ENCODE measurements at places on chromosomes 5 and 9.

DNA sequence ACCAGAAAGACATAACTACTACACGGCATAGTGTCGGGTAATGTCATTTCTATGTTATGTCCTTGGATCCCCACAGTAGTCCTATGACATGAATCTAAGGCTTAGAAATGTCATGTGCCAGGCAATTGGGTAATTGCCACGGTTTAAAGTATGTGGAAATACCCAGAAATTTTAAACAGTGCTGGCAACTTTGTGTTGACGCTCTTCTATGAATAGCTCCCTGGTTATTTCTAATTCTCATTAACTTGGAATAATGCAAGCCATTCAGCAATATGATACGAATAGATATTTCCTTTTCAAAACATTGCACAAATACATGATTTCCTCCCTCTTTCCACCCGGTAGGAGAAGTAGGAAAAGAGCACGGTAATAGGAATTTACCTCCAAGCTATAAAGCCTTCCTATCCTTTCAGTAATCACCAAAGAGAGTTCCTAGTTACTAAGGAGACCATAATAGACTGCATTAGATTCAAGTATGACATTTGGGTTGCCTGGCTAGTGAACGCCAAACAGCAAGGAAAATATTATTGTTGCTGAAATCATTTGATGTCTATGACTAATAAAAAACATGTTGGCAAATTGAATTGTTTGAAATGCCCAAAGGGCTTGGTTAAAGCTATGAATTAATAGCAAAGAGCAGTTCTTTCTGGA, 168.4 kb downstream of the CCDC192 start:
- no peak for DNase-seq

GRCh38 chr9:30677221-30677620, 1707.2 kb upstream of the ACO1 start:
- no peak for DNase-seq

DNA sequence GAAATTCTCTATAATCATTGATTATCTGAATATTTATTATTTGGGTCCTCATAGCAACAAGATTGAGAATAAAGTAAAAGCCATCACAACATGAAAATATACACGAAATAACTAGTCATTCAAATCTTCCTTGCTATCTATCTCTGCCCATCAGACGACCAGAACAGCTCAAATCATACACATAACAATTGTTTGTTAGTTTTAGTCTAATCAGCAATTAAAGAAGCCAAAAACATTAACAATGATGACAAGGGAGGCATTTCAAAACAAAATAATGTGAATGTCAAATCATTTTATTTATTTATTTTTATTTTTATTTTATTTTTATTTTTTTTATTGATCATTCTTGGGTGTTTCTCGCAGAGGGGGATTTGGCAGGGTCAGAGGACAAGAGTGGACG, 106.0 kb upstream of the BNC2 start:
- DNase-seq, result no peak

DNA sequence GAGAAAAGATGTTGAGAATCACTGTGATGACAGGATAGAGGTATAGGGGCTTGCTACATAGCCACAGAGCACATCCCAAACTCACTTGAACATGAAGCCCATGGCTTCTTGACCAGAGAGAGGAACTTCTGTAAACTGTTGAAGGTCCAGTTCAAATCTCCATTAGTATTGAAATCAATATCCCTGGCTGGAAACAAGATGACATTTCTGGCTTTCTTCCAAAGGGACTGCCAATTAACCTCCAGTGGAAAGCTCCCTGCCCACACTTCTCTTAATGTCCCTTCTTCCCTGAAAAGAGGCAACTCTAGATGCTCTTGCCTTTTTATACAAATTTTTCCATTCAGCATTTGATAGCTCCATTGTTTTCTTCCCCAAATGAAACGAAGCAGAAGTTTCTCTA, 612.1 kb downstream of the EBF1 start:
- no peak for DNase-seq

GRCh38 chr5:123856766-123857165, 344.8 kb downstream of the CSNK1G3 start:
- DNase-seq, result no peak

GRCh38 chr5:74041913-74042312, 415.9 kb downstream of the ARHGEF28 start:
- no peak for DNase-seq

- no peak for DNase-seq
Observed at GRCh38 chr5:169695919-169696490, 58.9 kb downstream of the DOCK2 start.

- DNase-seq, result no peak
Observed at GRCh38 chr5:81852291-81853029, 101.6 kb upstream of the SSBP2 start.

DNA sequence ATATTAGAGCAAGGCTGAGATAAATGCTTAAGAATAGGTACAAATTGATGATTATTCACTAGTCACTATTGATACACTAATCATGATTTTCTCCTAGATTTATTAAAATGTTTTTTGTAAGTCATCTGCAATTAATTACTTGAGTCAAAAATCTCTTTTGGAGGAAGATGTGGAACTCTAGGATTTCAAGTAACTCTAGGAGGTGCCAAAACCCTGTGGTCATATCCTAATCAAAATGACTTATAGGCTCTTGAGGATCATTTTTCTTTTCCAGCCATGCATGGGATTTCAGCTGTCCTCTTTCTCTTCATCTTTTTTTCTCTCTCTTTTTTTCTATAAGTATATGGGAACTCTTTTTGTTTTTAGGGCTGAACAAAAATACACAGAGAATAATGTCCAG, 141.8 kb upstream of the CD180 start:
- no peak for DNase-seq

- DNase-seq, result no peak
Observed at GRCh38 chr9:4640027-4640426, 22.1 kb upstream of the PLPP6 start.

- no peak for DNase-seq
Observed at GRCh38 chr9:86328156-86328555, 26.1 kb downstream of the TUT7 start.

DNA sequence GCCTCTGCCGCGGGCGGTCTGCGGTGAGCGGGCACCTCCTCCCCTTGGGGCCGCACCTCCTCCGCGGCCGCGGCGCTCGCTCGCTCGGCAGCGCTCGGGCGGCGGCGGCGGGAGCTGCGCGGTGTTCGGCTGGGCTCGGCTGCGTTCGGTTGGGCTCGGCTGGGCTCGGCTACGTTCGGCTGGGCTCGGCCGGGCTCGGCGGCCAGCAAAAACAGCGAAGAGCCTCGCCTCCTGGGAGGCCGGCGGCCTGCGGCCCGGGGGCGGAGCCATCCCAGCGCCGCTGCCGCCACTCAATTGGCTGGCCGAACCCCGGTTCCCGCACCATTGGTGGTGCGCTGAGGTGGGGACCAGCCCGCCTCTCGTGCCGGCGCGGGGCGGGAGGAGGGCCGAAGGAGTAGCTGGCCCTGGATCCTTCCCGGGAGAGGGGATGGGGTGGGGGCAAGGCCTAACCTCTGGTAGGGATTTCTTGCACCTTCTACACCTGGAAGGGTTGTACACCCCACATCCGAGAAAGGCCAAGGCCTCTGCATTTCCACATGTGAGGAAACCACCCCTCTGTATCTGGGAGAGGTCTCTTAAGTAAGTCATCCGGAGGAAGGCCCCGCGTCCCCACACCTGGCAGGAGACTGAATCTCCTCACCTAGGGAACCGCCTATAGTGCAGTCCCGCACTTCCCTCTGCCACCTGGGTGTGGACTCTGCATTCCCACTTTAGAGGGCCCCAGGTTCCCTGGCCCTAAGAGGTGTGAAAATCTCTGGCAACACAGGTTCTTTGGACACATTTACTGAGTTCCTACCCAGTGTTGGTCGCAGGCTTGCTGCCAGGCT, at the start of gene ENHO:
ENHO (minus strand) TSS at position 20 of the 827 bp plus-strand sequence. CDS start 1,295 bp downstream, outside the sequence.
- peak; percentile 68 for DNase-seq

GRCh38 chr5:95238560-95239325, 46.2 kb downstream of the MCTP1 start:
- DNase-seq, result no peak

DNA sequence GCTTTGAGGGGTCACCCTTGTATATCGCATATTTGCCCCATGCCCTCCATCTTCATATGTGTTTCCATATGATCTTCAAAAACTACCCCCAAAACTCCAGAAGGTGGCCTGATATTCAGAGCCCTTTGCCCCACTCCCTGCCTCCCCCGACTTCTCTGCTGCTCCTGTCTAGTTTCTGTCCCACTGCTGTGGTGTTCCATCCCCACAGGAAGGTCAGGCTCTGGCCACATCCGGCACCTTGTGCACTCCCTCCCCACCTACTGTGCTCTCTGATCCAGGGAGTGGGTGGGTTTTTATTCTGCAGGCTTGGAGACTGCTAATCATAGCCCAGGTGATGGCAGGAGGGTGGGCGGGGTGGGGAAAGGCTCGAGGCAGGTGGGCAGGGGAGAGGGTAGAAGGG, 52.4 kb downstream of the TMOD1 start:
- DNase-seq, result no peak

GRCh38 chr9:27365707-27366376, 68.9 kb upstream of the EQTN start:
- DNase-seq, result no peak

- DNase-seq, result no peak
Observed at GRCh38 chr5:3034449-3034848, 283.0 kb upstream of the IRX2 start.

GRCh38 chr5:1666812-1667588, 132.6 kb downstream of the MRPL36 start:
- peak; percentile 16 for DNase-seq

DNA sequence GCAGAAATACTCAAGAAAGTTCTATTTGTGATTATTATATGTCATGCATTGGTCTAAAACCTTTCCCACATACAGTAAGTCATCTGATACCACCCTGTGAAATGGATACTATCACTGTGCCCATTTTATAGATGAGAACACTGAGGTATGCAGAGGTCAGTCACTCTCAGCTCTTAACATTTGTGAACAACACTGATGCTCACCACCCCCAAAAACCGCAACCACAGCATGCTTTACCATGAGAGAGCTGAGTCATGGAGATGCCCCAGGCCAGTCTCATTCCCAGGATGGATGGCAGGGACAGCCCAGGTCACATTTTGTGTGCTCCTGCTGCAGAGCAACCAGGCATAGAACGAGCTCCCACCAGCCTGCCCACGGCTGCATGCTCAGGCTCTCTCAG, 53.5 kb upstream of the IRX1 start:
- DNase-seq, result no peak

DNA sequence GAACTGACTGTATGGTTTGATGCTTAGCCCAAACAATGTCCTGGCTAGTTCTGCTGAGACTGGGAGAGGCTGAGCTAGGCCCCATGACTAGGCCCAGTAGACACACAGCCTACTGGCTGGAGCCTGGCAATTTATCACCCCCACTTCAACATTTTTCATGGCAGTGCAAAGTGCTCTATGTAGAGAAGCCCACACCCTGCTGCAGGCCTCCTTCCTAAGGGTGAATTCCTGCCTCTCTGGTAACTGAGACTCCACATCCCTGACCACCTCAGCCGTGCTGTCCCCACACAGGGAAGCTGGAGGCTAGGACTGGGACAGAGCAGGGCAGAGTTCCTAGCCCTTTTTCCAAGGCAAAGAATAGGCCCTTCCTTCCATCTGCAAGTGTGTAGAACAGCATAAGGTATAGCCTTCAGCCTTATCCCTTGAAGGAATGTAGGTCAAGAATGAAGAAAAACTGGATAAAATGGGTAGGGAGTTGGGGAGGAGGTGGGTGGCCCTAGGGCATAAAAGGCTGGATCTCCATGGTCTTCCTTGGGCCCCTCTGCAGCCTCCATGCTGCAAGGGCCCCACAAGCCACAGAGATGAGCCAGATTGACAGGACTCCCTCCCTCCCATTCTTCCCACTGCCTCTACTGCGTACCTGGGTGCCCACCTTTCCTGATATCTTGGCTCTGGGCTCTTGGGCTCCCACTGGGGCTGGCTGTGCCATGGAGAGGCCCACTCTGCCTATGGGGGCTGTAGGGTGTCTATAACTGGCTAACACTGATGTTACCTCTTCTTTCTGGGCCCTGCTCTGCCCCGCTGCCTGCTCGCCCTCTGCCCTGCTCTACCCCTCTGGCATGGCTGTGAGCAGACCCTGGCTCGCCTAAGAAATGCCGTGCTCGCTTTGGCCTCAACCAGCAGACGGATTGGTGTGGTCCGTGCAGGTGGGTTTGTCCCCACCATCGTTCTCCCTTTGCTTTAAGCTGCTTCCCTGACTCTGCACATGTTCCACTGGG, 29.8 kb downstream of the TCF7 start:
- DNase-seq, result no peak

DNA sequence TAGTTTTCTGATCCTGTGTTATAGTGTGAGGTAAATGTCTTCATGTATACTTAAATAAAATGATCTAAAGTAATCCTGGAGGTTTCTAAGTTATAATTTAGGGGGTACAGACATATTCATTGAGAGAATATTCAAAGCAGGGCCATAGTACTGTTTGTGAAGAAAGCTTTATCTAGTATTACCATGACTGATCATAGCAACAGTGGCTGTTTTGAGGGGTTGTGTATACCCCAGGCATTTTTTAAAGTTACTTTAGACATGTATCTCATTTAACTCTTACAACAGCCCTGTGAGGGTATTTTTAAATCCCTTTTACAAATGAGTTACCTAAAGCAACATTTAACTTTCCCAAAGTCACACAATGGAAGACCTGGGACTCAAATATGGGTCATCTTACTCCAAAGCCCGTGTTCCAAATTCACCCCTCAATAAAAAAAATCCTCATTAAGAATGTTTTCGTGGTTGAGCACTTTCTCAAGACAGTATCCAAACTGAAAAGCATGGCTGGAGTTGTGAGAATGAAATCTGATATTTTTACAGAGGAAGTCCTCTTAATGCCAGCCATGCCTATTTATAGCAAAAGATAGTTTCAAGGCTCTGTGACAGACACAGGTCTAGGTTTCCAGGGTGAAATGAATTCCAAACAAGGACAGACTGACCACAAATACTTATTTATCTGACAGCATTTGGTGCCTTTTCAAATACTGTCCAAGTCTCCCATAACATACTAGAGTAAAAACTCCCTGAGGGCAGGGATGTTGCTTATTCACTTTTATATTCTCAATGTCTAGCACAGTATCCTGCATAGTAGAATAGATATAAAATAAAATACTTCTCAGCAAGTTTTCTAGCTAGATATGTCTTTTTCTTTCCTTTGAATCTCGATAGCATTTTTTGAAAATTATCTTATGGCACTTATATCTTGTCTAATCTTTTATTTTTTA, 10.4 kb downstream of the STOM start:
- DNase-seq, result no peak

- no peak for DNase-seq
Observed at GRCh38 chr5:102628441-102629175, 126.5 kb upstream of the PAM start.

GRCh38 chr5:307794-308579, 13.5 kb upstream of the AHRR start:
- no peak for DNase-seq

- no peak for DNase-seq
Observed at GRCh38 chr9:132651259-132651658, 18.5 kb downstream of the DDX31 start.

- DNase-seq, result no peak
Observed at GRCh38 chr9:20989923-20990341, 41.5 kb downstream of the HACD4 start.

DNA sequence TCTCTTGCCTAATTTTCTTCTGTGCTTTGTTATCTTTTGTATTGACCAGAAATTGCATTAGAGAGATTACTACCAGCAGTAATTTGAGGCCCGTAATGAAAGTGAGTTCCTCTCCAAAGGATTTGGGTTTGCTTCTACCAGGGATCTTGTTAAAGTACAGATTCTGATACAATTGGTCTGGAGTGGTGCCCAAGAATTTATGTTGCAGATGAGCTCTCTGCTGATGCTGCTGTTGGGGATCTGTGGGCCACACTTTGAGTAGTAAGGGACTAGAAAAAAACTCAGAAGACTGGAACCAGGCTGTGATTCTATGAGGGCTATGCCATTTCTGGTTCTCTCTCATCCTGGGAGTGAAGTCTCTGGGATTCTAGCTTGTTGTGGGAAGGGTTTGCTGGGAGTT, 192.2 kb downstream of the SEC61B start:
- DNase-seq, result no peak

Data from activated CD8-positive, alpha-beta memory T cell treated with anti-CD3 and anti-CD28 coated beads for 4 hours (primary cell).